ENCODE measurements at places on chromosomes 11 and 22. TPM values are rescaled to one million over a fixed set of nuclear protein-coding genes. Genes with fewer than 3 reads are reported as not detected.
A peak's percentile ranks its signal among the peaks of the same experiment; 100 is the strongest.

DNA sequence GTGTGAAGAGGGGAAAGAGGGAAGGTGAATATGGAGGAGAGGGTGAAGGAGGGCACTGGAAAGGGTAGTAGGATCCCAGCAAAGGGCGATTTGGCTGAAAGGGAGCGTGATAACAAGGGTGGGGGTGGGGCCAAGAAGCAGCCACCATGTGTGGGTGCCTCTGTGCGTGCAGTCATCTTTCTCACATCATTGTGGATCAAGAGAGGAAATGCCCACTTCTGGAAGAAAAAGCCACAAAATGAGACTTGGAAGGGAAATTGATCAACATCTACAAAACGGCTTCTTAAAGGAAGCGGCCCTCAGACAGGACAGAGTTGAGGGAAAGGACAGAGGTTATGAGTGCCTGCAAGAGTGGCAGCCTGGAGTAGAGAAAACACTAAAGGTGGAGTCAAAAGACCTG, 1.2 kb upstream of the CXCR5 start:
- H3K27me3 ChIP-seq = no peaks in the 10 kb centered on the region
- H3K4me3 ChIP-seq = no peak overlapping the region

DNA sequence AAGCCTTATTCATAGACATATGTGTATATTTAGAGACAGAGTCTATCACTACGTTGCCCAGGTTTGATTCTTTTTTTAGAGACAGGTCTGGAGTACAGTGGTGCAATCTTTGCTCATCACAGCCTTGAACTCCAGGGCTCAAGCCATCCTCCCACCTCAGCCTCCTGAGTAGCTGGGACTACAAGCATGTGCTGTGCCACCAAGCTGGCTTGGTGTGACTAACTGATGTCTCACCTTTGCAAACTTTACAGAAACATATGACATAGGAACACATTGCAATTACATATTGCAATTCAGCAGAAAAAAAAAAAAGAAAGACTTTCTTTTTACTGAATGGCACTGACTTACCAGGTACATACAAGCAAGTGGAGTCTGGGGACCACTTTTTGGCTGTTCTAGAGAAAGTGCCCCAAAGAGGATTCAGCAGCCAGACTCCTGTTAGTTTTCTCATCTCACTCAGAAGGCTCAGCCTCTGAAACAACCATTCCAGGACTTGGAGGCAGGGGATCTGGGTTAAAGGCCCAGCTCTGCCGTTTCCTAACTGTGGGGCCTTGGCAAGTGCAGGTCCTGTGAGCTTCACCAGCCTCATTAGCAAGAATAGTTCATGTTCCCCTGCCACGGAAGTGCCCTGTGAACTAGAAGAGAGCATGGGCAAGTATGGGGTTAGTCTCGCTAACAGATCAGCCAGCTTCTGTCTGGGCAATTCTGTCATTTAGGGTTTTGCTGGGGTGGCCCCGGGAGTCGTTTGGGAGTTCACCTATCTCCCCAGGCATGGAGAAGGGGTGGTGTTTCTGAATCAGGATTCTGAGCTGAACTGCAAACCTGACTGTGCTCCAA, 11.3 kb upstream of the NFAM1 start:
- H3K4me3 ChIP-seq = peak overlapping the region; percentile 87
- H3K27ac ChIP-seq = peak overlapping the region; percentile 67
- H3K36me3 ChIP-seq = no peaks in the 10 kb centered on the region

DNA sequence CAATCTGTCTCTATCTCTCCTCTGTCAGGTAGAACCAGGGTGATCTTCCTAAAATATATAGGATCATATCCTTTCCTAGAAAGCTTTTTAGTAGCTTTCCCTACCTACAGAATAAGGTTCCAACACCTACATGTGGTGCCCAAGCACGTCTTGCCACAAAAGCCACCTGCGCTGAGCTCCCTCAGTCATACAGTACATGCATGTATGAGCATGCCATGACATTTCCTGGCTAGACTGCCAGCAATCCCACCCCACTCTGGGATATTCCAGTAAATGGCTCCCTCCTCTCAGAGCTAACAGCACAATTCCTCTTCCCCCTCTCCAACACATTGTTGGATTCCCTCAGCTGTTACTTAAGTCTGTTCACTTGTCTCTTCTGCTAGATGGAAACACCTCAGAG, 398.0 kb downstream of the TENM4 start:
- DNase-seq = no peak
- no peak overlapping the region for H3K4me3 ChIP-seq
- no peaks in the 10 kb centered on the region for H3K4me1 ChIP-seq
- no peaks in the 10 kb centered on the region for H3K36me3 ChIP-seq
- H3K27me3 ChIP-seq = no peaks in the 10 kb centered on the region

DNA sequence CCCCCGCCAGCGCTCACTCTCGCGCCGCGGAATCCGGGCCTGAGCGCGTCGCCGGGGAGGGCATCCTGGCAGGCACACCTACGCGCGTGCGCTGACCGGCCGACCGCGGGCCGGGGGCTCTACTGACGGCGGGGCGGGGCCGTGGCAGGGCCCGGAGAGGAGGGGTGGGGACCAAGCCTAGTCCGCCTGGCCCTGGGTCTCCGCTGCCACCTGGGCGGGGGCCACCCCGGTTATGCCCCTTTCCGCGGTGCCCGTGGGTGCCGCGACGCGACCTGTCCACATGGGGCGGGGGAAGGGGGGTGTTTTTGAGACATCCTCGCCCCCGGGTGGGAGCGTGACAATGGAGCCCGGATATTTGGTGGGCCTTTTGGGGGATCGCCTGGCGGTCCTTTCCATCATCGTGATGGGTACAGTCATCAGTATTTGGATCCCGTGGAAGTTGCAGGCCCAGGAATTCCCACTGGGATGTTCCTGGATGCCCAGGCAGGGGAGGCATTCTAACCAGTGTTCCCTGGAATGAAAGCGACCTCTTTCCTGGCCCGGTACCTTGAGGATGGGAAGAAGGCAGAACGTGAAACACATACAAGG, 2.2 kb downstream of the NCAM1 start:
- H3K27ac ChIP-seq = no peak overlapping the region
- H3K36me3 ChIP-seq = no peaks in the 10 kb centered on the region
- H3K27me3 ChIP-seq = peaks cover 18% of the 10 kb centered on the region
- no peak for DNase-seq
- no peaks in the 10 kb centered on the region for H3K4me1 ChIP-seq
- H3K4me3 ChIP-seq = no peak overlapping the region

DNA sequence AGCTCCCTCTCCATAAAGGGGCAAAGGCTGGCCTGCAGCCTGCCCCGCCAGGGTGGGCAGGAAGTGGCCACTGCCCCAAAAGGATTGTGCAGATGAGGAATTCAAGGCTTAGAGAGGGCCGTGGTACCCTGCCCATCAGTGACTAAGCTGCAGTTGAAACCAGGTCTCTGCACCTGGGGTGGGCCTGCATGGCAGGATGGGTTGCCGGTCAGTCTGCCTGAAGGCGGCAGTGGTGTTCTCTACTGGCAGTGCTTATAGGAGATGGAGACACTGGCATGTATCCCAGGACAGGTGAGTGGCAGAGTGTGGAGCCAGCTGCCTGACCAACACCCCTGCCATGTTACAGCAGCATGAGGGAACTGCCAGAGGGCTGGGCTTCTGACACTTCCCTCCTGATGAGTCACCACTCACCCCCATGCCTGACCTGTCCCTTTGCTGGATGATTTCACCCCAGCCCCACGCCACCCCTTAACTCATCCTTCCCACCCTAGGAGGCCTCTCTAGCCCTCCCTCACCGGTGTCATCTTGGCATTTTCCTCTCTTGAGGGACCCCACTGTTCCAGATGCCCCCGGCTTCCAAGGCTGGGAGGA, 70.2 kb upstream of the LMO1 start:
- no peaks in the 10 kb centered on the region for H3K4me1 ChIP-seq
- H3K4me3 ChIP-seq = no peak overlapping the region
- no peaks in the 10 kb centered on the region for H3K36me3 ChIP-seq
- DNase-seq = no peak

PTGDR2 gene
- total RNA-seq = 0.42 TPM

SYNGR1 gene
- 2.4 TPM for total RNA-seq

DNA sequence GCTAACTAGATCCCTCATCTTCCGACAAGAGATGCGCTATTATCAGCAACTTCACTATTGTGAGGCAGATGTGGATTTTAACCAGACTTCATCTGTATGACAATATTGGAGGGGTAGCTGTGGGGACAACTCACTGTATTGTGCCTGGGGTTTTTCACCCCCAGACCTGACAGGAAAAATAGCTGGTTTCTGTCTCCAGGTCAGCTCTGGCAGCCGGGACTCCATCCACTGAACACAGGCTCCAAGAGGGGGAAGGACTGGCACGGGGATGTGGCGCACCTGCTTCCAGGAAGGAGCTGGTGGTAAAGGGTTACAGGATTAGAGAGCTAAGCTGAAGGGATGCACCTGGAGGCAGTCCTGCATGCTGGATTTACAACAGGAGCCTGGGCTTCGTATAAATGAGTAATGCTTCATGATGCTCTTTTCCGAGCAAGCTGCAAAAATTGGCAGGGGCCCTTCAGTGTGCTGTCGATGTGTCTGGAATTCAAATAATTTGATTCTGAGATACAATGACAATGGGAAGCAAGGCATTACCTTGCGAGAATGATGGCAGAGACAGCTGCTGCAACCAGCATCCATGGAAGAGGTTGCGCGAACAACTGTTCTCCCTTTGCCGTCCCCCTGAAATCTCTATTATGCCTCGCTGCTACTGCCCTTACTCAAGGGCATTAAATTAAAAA, 49.5 kb downstream of the LMO2 start:
- no peak overlapping the region for H3K27ac ChIP-seq
- peaks cover 10% of the 10 kb centered on the region for H3K27me3 ChIP-seq
- no peaks in the 10 kb centered on the region for H3K36me3 ChIP-seq

DNA sequence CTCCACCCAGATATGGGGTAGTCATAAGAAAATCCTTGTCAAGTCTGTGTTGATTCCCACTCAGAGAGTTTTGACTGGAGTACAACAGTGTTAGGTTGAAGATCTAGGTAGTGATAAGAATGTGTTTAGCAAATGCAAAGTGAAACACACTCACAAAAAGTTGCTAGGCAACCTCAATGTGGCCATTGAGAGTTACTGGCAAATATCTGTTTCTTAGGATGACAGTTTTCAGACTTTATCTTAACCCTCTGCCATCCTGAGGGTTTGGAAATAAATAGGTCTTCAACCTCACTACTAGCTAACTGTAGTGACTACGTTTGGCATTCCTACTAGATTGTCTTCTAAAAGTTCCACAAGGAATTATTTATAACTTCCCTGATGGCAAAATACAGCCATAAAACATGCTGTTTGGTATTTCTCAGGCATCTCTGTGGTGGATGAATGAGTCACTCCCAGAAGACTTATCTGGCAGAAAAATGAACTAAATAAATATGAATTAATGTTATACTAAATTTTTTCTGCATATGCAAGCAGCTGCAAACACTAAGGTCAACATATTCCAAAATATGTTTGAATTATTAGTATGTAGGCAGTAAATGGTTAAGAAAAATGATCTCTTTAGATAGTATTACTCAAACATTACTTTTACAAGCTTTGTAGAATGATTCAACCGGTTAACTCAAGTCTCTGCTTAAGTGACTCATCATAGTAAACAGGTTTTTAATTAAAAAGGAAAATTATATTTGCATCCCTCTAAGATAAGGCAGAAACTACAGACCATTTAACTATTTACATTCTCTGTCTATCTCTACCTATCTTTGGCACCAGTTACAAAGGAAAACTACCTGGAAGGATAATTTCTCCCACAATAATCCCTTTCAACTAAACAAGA, 17.1 kb upstream of the SYTL2 start:
- peak overlapping the region; percentile 49 for H3K27ac ChIP-seq
- DNase-seq = peak; percentile 4
- no peaks in the 10 kb centered on the region for H3K36me3 ChIP-seq
- peaks cover 47% of the 10 kb centered on the region for H3K4me1 ChIP-seq

DNA sequence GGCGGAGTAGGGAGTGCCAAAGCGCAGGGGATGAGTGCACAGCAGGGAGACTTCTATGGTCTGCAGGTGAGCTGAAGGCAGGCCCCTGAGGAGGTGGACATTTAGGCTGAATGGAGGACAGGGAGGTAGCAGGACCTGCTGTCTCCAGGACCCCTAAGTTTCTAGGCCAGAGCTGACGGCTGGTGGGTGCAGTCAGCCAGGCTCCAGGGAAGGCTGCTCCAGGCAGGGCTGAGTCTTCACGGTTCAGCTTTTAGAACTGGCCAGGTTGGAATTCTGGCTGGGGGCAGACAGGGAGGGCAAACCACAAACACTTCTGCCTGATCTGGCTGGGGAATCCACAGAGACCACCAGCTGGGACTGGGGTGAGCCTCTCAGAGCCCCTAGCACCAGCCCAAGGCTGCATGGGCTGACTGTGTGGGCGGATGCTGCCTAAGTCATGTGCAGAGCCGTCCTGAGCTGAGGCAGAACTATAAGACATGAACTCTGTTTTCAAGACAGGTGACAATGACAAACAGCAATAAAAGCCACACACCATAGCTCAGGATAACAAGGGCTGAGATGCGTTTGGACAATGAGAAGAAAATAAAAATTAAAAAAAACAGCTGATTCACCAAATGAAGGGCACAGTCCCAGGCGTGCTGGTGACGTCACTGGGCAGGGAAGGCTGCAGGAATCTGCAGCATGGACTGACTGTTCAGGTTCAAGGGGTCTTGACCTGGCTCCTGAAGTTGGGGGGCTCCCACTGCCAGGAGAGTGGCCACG, 10.4 kb upstream of the MALAT1 start:
- no peak for DNase-seq
- H3K27ac ChIP-seq = no peak overlapping the region

- no peak overlapping the region for H3K27ac ChIP-seq
- H3K36me3 ChIP-seq = no peaks in the 10 kb centered on the region
These were observed 37.0 kb upstream of the PPARA start for GRCh38 chr22:46113110-46113909.

USP47 gene
- total RNA-seq = 47.0 TPM

GRCh38 chr11:7512525-7513233, 1.1 kb upstream of the PPFIBP2 start:
- H3K27me3 ChIP-seq = no peaks in the 10 kb centered on the region
- H3K4me3 ChIP-seq = peak overlapping the region; percentile 97
- no peaks in the 10 kb centered on the region for H3K36me3 ChIP-seq
- no peak for DNase-seq
- no peak overlapping the region for H3K27ac ChIP-seq

DNA sequence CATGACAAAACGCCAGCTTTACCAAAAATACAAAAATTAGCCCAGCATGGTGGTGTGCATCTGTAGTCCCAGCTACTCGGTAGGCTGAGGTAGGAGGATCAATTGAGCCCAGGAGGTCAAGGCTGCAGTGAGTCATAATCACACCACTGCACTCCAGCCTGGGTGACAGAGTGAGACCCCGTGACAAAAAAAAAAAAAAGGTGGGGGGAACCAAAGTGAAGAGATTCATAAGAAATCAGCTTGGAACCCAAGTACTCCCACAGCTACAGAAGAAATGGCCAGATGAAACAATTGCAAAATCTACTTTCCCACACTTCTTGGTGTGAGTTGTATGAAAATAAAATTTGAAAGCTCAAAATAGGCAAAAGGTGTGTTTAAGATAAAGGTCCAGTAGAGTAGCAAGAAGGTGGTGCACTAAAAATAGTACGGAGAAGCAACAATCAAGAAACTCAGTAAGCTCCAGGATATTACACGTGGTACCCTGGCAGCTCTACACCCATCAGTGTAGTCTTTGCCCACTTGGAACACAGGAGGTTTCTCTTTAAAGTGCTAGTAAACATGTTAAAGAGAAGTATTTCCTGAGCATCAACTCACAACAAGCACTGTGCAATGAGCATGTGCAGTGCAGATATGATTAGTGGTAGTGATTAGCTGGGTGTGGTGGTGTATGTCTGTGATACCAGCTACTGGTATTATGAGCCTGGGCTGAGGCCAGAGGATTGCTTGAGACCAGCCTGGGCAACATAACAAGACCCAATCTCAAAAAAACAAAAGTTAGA, 5.3 kb downstream of the HARBI1 start:
- H3K27ac ChIP-seq = no peak overlapping the region
- H3K36me3 ChIP-seq = no peaks in the 10 kb centered on the region
- DNase-seq = no peak
- H3K4me1 ChIP-seq = peaks cover 11% of the 10 kb centered on the region
- H3K27me3 ChIP-seq = no peaks in the 10 kb centered on the region
